Activated naive CD4-positive, alpha-beta T cell (primary cell): ENCODE measurements at places on chromosomes 7 and 10.

DNA sequence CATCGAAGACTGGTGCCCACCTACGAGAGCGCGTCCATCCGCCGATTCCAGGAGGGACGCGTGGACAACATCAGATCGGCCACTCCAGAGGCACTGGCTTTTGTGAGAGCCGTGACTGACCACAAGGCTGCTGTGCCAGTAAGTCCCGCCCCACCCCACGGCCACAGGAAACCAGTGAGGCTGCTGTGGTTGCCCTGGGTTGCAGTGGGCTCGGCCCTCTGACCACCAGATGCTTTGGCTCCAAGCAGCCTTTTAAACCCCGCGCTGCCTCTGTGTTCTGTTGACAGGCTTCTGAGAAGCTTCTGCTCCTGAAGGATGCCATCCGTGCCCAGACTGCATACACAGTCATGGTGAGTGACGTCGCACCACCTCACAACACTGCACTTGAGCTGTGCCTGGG is 24.4 kb upstream of the C10orf53 start:
- DNase-seq, result no peak

- DNase-seq, result no peak
Measured at GRCh38 chr7:66896441-66896840, 24.6 kb upstream of the TMEM248 start.

DNA sequence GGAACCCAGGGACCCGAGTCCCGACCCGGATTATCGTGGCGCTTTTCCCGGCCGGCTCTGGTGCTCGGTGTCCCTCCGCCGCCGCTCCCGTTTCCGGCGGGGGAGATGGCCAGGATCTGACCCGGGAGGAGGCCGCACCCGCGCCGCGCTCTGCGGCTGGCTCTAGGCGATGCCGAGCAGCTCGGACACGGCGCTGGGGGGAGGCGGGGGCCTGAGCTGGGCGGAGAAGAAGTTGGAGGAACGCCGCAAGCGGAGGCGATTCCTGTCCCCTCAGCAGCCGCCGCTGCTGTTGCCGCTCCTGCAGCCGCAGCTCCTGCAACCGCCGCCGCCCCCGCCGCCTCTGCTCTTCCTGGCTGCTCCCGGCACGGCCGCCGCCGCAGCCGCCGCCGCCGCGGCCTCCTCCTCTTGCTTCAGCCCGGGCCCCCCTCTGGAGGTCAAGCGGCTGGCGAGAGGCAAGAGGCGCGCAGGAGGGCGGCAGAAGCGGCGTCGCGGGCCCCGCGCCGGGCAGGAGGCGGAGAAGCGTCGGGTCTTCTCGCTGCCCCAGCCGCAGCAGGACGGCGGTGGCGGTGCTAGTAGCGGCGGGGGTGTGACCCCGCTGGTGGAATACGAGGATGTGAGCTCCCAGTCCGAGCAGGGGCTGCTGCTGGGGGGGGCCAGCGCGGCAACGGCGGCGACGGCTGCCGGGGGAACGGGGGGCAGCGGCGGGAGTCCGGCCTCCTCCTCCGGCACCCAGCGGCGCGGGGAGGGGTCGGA is 593 bp downstream of the CDK13 start:
- DNase-seq, result peak; percentile 18

GRCh38 chr7:124413029-124413428 is 352.6 kb downstream of the GPR37 start:
- DNase-seq, result no peak

- no peak for DNase-seq
Measured at GRCh38 chr10:124911124-124912067, 30.5 kb upstream of the ZRANB1 start.

DNA sequence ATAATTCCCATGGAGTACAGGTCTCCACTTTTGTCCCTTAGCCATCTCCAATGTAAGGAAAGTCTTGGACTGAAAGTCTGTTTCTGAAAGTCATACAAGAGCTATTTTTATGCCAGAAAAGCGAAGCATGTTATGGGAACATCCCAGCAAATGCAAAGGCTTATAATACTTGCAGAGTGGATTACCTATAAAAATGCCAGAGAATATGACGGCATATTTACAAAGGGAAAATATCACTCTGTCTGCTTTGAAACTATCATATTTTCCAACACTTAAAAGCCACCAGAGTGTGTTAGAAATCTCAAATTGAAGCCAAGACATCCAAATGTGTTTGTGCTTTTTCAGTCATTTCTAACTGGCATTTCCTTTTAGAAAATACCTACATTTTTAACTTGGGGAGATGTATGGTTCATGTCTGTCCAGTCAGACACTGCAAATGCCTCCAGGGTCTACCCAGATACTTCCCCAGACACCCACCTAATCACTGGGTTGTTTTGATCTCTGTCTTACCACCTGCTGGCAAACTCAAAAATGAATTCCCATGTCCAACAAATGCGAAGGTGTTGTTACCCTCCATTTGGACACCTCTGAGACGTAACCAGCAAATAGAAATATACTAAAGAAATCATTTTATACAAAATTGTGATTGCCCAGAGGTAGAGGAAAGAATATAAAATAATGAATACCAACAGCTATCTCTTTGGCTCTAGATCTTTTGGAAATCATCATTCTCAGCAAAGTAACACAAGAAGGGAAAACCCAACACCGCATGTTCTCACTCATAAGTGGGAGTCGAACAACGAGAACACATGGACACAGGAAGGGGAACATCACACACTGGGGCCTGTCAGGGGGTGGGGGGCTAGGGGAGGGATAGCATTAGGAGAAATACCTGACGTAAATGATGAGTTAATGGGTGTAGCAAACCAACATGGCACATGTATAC is 1.2 kb downstream of the ITIH2 start:
- DNase-seq, result no peak

DNA sequence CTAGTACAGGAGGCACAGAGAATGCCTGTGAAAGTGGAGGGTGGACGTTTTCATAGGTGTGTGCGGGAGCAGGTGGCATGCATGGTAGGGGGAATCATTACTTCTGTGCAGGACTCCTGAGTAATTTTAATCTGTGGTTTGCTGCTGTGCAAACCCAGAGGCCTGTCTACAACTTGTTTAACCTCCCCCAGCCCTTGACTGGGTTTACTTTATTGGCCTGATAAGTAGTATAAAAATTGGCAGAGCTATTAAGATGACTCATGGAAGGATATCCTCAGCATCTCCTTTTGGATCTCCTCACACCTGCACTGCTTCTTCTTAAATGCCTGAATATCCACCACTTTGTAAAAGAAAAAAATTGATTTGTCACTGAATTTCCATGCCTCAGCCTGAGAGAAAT is 104.8 kb downstream of the AUTS2 start:
- DNase-seq, result no peak

DNA sequence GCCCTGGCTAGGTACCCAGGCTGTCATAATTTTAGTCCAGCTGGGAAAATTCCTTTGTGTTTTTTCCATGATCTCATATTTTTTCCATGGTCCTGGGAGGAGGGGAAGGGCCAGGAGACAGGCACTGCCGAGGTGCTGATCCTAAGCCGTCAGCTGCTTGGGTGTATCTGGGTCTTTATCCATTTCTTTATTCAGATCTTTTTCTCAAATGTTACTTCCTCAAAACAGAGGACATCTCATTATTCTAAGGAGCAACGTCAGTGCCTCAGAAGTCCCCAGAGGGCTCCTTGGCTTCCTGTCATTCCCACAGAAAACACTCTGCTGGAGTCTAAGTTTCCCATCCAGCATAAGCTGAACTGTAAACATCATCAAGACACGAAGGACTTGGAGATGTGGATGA is 2.8 kb upstream of the OR6V1 start:
- DNase-seq, result no peak

DNA sequence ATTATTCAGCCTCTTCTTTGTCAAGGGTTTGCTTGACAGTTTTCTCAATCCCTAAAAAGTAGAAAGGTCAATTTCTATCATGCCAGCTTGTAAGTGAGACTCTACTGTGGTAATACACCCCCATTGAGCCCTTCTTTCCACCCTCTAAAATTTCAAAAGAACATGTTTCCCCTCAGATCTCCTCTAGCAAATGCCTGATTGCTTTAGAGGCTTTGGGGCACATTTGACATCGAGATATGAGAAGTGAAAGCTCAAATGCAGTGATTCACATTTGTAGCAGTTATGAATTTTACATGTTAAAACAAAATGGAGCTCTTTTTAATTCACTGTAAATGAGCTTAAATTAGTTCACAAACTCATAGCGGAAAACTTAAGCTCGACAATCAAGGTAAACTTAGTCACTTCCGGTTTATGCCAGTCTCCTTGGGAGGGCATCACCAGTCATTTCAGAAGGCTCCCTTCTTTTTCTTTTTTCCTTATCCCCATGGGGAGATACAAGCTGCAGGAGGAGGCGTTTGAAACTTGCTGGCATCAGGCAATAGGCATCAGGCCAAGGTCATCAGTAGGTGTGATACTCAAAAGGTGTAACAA is 55.3 kb upstream of the ADO start:
- DNase-seq, result no peak

GRCh38 chr10:71268758-71269157 is 50.3 kb upstream of the SLC29A3 start:
- no peak for DNase-seq

GRCh38 chr7:46168671-46169383 is 247.8 kb upstream of the IGFBP3 start:
- DNase-seq, result no peak

- no peak for DNase-seq
Measured at GRCh38 chr7:144777005-144777839, 58.6 kb downstream of the TPK1 start.

DNA sequence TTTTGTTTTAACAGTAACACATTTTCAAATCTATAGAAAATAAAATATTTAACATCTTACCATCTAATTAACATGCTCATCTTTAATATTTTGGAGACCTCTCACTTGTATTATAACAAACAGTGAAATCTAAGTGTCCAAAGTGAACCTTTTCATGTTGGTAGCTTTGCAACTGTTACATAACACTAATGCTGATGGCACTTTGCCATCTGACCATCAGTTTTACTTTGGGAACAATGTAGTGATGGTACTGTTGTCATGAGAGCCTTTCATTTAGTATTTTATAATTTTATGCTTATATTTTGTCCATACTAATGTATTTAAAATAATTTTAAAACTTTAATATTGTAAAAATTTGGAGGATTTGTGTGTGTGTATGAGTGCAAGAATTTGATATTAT is 1017.0 kb upstream of the KCND2 start:
- DNase-seq, result no peak

- no peak for DNase-seq
Measured at GRCh38 chr7:6565655-6566054, 11.6 kb upstream of the ZDHHC4 start.

DNA sequence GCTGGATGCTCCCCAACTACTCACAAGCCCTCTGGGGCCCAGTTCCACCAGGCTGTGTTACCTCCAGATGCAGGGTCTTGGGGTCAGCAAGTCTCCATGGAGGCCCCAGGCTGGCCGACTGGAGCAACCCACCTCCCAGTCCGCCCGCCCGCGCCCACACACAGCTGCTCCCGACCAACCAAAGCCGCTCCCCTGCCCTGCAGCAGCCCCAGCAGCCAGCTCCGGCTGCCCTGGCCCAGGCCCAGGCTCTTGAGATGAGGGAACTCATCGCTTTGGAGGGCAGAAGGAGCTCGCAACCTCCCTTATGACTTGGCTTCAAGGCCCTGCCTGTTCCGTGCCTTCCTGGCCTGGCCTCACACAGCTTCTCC is 47.2 kb downstream of the LRRC20 start:
- no peak for DNase-seq

- no peak for DNase-seq
Measured at GRCh38 chr7:16345979-16346958, 75.1 kb downstream of the CRPPA start.

DNA sequence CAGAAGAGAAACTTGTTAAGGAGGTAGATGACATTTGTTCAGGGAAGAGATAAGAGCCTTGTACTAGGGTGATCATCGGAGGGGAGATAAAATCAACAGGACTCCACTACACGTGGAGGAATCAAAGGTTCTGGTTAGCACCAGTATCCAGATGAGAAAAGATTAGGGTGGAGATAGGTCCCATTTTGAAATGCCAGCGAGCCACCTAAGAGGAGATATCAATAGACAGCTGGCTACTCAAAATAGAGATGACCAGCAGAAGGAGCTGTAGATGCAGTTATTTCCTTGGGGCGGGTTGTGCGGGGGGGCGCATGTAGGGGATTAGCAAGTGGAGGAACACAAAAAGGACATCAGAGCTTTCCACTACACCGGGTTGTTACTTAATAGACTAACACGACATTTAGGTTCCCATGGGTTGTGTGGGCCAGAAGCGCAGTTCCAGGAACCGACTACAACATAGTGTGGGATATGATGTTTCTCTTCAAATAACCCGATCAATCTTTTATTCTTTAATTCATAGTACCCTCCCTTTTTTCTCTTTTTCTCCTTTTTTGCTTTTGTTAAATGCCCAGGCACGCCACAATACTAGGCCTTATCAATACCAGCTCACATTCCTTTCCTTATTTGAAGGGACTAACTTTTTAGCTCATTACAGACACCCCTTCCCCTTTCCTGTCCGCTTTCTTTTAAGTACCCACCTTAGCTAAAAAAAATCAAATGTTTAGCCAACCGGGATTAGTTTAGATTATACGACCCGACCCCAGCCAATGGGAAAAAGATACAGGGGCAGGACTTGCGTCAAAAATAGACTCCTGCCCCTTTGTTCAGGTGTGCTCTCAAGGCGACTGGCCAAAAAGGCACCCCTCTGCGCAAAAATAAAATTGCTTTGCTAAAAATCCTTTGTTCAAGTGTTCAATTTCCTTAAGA is 2.0 kb upstream of the KIF11 start:
- DNase-seq, result no peak

DNA sequence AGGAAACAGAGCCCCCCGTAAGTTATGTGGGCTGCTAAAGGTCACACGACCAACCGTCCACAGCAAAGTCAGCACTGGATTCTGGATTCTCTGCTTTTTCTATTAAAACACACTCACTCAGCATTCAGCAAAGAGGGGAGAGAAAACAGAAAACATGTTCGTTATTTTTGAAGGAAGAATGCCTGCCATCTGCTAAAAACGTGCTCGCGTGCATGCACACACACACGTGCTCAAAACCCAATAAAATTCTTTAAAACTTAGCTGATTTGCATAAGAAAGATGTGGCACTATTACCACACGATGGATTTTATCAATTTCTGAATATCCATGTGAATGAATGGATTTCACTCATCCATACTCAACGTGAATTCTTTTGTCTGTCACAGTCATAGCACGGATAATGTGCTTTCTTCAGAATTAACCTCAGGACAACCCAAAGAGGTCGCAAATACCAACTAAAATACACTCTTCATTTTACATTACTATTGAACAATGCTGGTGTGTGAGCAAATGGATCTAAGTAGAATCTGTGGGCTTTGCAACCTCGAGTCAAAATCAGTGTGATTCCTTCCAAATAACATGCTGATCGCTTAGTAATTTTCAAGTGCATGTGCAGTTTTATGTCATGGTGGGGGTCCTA is 40.8 kb downstream of the NRP1 start:
- no peak for DNase-seq

DNA sequence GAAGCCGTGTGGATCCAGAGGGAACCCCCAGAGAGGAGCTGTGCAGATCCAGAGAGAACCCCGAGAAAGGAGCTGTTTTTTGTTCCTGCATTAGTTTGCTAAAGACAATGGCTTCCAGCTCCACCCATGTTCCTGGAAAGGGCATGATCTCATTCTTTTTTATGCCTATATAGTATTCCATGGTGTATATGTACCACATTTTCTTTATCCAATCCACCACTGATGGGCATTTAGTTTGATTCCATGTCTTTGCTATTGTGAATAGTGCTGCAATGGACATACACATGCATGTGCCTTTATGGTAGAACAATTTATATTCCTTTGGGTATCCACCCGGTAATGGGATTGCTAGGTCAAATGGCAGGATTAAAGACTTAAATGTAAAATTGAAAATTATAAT is 95.4 kb upstream of the RHEB start:
- no peak for DNase-seq

- no peak for DNase-seq
Measured at GRCh38 chr10:9554321-9554720, 1463.4 kb upstream of the CELF2 start.
